Hematopoietic multipotent progenitor cell treated with erythropoietin and hydrocortisone succinate and interleukin-3 and kit ligand, for 15 days (in vitro differentiated cells): ENCODE measurements at places on chromosomes 13 and 19.

GRCh38 chr19:3818466-3818865 lies 32.3 kb upstream of the MATK start:
- no peak for DNase-seq

DNA sequence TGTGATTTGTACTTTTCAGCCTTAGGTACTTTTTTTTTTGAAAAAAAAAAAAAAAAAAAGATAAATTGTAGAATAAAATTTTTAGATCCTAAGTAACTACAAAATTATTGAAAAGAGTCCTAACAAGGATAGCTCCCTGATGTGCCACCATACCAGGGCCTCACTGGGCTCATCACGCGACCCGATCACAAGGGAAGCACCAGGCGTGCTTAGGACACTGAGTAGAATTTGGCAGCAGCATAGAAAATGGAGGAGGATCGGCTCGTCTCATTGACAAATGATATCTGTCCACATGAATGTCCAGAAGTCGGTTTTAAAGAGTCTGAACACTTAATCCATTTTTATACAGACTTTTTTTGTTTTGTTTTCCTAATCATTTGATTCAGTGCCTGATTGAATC lies 179.0 kb downstream of the STK24 start:
- DNase-seq = no peak

DNA sequence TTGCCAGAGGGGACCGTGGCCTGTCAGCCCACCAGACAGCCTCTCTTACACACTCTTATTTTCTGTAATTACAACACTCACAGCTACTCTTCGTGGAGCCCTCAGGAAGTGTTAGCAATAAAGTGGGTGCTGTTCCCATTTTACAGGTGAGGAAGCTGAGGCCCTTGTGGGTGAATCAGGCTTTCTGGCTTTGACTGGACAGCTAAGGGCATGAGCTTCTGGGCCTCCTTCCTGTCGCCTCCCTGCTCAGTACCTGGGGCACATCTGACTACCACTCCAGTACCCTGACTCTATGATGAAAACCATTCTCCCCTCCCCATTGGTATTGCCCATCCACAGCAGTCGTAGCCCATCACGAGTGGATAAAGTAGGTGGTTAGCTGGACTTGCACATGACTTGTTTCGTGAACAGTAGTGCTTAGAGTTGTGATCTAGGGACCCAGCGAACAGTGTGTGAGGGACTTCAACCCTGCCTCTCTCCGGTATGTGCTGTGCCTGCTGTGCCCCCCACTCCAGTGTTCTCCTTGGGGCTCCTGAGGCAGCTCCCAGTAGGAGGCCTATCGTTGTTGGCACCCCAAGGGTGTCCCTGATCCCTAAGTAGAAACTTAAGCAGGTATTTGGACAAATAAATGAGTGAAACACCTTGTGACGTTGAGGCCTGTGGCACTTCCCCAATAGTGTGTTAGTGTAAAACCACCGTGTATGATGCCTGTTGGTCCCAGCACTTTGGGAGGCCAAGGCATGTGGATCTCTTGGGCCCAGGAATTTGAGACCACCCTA lies 38.6 kb downstream of the GATAD2A start:
- DNase-seq = no peak

DNA sequence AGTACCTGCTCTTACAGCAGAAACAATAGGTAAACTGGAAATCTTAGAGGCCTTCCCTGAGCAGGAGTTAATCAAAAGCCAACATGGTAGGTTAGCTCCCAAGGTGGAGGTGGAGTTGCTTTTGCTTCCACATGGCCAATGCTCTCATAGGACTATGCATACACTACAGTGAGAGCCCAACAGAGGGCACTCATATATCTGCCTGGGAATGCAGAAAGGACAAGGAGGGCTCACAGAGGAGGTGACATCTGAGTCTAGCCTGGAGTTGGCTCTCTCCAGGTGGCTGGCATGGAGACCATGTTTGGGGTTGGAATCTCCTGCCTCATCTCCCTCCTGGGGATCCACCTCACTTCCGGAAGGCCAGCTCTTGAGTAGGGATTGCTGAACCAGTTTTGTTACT lies 34.6 kb downstream of the ATP8A2 start:
- DNase-seq = no peak

DNA sequence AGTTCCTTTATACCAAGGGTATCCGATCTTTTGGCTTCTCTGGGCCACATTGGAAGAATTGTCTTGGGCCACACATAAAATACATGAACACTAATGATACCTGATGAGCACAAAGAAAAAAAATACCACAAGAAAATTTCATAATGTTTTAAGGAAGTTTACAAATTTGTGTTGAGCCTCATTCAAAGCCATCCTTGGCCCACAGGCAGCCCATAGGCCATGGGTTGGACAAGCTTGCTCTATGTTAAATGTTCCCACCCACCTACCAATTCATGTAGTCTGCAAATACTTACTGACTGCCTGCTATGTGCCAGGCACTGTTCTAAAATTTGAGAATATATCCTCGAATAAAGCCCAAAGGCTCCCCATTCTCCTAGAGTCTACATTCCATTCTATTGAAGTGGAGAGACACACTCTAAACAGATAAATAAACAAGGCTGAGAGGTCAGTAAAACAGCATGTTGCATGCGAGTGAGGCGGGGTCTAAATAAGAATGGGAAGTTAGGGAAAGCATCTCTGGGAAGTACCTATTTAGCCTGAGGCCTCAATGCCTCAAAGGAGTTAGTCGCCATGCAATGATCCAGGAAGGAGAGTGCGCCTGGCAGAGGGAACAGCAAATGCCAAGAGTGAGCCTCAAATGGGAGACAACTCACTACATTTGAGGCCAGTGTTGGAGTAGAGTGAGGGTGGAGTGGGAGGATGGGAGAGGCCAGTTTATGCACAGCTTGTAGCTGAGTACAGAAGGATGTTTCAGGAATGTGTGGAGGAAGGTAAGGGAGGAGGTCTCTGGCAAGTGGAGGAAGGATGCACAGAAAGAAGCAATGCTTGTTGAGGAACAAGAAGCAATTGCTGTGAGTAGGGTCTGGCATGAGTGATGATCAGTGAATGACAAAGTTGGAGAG lies 52.5 kb upstream of the CLDN10 start:
- DNase-seq = no peak
